ENCODE measurements at places on chromosomes 13 and 19.

DNA sequence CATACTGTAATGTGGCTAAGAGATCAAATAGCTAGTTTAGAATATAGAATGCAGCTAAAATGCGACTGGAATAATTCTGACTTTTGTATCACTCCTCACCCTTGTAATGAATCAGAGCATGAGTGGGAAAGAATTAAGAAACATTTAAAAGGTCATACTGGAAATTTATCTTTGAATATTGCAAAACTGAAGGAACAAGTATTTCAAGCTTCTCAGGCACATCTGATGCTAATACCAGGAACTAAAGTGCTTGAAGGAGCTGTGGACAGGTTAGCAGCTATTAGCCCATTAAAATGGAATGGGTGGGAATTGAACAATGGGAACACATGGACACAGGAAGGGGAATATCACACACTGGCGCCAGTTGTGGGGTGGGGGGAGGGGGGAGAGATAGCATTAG is 144.2 kb upstream of the ZNF91 start:
- no peak for DNase-seq

GRCh38 chr13:74819549-74819948 is 662.4 kb downstream of the TBC1D4 start:
- DNase-seq, result no peak

DNA sequence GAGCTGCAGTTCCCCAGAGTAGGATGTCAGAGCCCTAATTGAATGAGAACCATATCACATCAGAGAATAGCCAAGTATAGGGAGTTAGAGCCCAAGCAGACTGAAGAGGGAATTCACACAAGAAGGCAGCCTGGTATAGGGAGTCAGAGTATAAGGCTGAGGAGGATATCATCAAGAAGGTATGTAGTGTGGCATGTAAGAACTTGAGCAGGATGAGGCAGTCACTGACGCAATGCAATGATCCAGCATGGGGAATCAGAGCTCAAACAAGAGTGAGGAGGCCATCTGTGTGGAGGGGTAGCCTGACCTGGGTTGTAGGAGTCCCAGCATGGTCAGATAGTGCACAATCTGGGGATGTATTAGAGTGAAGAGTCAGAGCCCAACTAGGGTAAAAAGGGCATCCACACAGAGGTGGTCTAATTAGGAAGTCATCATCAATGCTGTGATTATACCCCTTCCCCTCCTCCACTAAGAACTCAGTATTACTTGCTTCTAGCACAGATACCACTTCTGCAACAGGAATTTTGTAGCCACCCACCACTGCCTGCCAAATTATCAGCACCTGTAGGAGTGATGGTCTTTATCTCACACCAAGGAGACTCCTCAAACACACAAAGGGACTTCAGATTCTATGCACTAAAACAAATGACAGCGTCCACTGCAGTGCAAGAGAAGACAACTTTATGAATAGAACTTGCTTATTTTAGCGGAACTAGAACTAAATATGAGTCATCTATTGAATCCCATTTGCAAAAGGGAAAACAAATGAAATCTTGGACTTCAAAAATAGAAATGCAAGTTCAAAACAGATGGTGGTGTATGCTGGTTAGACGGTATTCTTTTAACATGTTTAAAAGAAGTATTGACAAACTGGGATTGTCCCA is 107.2 kb downstream of the FNDC3A start:
- DNase-seq, result no peak

DNA sequence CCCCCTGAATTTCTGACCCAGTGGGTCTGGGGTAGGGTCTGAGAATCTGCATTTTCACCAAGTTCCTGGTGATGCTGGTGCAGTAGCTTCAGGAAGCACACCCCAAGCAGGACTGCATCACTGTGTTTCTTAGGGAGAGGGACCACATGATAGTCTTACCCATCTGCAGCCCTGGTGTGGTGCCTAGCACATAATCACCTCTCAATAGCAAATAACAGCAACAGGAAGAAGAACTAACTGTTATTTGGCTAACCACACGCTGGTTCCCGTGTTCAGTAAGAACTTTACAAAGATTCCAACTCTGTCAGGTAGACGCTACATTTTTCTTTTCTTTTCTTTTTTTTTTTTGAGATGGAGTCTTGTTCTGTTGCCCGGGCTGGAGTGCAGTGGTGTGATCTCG is 41.9 kb upstream of the SPATA13 start:
- no peak for DNase-seq

DNA sequence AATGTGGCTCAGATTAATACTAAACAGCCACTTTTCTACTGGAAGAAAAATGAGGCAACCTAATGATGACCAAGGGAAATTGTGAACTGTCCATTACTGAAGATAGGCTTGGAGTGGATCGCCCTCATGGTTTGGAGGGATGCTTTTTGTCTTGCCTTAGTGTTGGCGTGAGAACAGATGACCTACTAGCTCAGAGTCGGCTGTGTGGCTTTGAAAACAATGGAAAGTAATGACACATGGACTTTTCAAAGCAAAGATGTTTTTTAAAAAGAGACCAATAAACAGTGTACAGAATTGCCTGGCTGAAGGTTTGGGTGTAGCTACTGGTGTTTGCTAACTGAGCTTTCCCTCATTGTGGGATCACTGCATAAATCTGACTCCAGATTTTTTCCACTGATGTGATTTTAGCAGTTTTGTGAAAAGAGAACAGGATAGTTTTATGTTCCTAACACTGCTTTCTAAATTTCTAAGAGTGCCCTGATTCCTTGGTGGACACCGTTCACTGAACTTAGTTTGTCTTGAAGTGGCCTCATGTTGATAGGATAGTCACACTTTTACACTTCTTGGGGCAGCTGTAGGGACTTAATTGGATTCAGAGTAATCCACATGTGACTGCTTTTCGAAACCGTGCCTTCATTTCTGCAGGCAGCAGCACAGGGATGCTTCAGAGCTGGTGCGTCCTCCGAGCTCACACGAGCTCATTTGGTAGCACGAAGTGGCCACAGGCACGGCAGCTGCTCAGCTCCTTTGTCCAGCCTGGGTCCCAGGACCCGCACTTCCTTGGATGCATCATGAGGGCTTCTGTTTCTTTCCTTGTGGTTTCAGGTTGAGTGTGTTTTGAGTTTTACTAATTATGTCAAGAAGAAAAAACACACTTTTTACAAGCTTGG is 4.3 kb downstream of the CEBPG start:
- no peak for DNase-seq

- no peak for DNase-seq
Measured at GRCh38 chr13:65488606-65489005, 1741.5 kb downstream of the PCDH9 start.
